ENCODE measurements at places on chromosomes 13 and 19. TPM values are rescaled to one million over a fixed set of nuclear protein-coding genes. Genes with fewer than 3 reads are reported as not detected.

Gene TEX26
- not detected for total RNA-seq

Gene RPL18A
- 1,272 TPM for total RNA-seq

Gene KIR2DL3
- total RNA-seq = not detected

Gene SLITRK6
- 3.1 TPM for total RNA-seq

Gene GPR12
- not detected for total RNA-seq

Gene ZNF667
- 11.8 TPM for total RNA-seq

Gene C1QTNF9
- not detected for total RNA-seq

Gene NUP62
- 30.1 TPM for total RNA-seq

Gene MIA
- total RNA-seq = 106 TPM

Measured in mammary epithelial cell (primary cell).